ENCODE measurements at places on chromosomes 13 and 19.

DNA sequence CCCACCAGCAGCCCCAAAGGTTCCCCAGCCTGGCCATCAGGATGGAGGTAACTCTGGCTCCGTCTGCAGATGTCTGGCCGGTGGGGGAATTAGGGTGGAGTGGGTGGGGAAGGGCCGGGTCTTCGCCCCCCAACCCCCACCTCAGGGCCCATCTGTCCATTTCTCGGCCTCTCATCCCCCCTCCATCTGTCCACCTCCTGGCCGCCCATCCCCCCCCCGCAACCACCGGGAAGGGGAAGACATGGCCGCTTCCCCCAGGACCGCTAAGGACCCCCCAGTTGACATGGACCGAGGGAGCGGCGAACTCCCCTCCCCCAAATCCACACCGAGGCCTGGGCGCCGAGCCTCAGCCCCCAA lies 793 bp downstream of the LRFN1 start:
- no peak for DNase-seq

DNA sequence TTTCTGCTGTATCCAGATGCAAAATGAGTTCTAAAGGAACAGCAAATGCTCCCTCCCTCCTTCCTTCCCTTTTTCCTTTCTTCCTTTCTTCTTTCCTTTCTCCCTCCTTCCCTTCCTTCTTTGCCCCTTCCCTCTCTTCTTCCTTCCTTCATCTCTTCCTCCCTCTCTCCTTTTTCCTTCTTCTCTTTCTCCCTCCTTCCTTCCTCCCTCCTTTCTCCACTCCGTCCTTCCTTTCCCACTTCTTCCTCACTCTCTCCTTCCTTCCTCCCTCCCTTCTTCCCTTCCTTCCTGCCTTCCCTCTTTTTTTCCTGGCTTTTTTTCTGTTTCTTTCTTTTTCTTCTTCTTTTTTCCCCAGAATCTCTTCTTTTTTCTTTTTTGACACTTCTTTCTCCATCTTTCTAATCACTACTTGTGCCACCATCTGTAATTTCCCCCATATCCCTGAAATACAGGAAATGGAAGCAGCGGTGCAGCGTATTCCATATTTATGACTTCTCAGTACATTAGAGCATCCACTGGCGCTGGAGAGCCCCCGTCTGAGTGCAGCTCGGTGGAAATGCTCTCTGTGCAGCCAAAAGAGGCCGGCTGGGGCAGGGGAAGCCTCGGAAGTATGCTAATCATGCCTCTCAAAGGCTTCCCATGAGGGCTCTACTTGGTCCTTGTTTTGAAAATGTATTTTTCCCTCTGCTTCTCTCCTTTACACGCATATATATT lies 275.6 kb downstream of the TSHZ3 start:
- no peak for DNase-seq

DNA sequence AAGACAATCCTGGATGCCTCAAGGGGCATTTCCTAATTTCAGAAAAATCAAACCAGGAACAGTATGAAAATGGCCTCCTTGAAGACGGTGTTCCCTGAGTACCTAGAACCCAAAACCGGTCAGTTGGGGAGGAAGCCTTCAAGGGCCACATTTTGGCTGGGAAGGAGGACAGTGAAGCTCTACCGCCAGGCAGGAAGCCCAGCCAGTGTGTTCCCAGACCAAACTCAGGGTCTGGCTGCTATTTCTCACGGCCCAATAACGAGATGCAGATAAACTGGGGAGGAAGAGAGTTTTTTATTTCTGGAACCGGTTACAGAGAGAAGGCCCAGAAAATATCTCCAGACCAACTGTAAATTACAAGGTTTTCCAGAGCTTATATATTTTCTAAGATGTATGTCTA lies 24.3 kb upstream of the CEACAM21 start:
- DNase-seq: no peak

GRCh38 chr19:49862391-49863253 lies 4.8 kb downstream of the PNKP start:
- DNase-seq: peak; percentile 90

DNA sequence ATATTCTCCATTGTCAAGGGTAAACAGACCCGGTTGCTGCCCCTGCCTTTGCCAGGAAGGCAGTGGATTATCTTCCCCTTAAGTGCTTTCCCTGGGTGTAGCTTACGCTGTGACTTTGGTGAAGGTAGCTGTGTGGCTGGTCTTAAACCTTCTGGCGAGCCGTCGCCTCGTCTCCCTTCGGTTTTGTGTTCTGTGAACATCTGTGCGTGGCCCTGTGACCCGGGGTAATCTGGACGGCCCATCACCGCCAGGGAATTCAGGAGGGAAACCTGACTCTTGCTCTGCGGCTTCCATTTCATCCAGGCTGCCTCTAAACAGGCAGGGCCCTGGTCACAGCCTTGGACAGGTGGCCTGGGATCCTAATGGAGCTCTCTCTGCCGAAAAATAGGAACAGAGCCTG lies 78.7 kb downstream of the SHISA2 start:
- peak; percentile 12 for DNase-seq

- peak; percentile 95 for DNase-seq
Measured at GRCh38 chr13:97226788-97227627, 4.9 kb downstream of the MBNL2 start.
